Lower lobe of right lung (tissue), 2 donors: ENCODE measurements at places on chromosomes 4 and X.

DNA sequence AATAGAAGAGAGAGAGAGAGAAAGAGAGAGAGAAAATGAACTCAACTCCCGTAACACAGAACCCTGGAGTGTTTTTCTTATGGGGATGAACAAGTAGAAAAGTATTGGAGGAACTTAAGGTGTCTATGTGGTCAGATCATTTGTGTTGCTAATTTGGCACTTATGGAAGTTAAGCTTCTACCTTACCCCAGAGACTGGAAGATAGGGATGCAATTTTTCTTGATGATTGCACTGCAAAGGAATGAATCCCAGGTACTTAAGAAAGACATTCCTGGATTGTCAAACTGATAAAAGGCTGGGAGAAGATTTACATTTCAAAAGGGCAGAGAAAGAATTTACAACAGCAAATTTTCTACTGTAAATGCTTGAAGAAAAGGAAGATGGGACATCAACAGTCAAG lies 57.2 kb downstream of the MAP9 start:
- no peak for DNase-seq

DNA sequence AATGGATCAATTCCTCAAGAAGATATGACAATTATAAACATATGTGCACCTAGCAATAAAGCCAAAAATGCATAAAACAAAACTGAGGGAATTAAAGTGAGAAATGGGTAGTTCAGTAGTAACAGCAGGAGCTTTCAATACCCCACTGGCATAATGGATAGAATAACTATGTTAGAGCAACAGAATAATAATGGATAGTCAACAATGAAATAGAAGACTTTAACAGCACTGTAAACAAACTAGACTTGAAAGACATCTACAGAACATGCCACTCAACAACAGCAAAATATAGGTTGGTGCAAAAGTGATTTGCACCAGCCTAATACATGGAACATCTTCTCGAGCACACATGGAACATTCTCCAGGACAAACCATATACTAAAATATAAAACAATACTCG lies 20.0 kb upstream of the MBNL3 start:
- DNase-seq, result no peak

DNA sequence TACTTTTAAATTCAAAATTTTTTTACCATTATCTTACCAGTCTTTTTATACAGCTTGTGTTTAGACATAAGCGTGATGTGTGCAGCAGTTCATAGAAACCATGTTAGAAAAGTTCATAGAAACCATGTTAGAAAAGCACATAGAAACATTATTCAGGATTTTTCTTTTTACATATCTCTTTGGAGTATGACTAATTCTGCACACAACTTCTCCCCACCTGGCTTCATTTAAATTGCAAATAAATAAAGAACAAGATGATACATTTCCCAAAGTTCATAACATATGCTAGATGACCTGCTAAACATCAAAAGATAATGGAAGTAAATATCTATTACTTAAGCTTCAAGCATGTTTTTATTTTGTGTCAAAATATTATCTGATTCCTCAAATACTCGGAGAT lies 201.9 kb downstream of the BANK1 start:
- no peak for DNase-seq

DNA sequence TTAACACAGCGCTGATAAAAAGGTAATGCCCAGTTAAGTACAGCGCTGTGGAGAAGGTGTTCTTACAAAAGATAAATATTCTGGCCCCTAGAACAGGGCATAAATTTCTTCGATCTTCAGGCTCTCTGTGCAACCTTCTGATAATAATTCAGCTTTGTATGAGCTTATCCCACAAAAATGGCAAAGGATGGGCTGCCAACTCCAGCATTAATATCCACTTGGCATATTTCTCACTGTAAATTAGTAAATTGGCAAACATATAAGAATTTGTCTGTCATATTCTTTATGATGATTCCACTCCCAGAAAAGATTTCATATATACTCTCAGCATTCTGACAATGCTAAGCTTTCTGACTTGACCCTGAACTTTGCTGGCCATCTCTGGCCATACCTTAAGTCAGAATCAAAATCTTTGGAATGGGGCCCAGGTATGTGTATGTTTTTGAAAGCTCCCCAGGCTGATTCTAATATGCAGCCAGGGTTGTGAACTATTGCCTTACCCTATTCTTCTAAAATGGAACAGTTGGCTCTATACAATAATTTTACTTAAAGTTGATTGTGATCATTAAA lies 134.8 kb downstream of the FRYL start:
- no peak for DNase-seq

DNA sequence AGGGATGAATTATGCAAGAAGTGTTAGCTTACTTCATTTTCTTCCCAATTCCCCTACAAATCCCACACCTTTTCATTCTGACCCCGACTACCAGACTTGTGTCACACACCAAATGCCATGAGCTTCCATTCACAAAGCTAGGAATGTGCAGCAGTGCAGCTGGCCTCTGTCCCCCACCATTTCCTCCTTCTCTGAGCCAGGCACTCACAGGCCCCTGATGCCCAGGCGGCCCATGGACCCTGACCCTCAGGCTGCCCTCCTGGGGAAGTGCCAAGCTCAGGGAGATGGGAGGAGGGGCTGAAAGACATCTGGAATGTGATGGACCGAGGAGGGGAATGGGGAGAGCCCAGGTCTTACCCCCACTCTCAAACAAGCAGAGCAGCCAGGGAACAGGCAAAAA lies 67.0 kb upstream of the BCOR start:
- DNase-seq, result no peak

DNA sequence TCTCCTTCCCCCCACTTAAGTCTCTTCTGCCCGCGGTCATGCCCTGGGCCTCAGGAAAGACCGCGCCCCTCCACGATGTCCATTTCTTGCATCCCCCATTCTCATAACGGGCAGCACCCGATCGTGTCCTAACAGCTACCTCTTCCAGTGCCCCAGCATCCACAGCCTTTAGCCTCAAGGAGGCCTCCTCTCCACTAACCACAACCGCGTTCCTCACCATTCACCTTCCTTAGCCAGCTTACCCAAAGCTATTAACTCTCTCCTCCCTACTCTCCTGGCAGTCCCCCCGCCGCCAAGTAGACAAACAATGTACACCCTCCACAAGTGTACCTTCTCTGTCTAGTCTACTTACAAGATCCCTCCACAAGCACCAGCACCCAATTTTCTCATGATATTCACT lies 58.6 kb upstream of the PAGE5 start:
- no peak for DNase-seq

GRCh38 chr4:8144359-8144758 lies 14.3 kb downstream of the ABLIM2 start:
- DNase-seq, result no peak

GRCh38 chrX:109716431-109717028 lies 16.5 kb downstream of the ACSL4 start:
- no peak for DNase-seq

GRCh38 chr4:158571736-158572135 lies 50.1 kb downstream of the RXFP1 start:
- no peak for DNase-seq

GRCh38 chr4:108146819-108147218 lies 21.9 kb downstream of the LEF1 start:
- DNase-seq, result no peak

DNA sequence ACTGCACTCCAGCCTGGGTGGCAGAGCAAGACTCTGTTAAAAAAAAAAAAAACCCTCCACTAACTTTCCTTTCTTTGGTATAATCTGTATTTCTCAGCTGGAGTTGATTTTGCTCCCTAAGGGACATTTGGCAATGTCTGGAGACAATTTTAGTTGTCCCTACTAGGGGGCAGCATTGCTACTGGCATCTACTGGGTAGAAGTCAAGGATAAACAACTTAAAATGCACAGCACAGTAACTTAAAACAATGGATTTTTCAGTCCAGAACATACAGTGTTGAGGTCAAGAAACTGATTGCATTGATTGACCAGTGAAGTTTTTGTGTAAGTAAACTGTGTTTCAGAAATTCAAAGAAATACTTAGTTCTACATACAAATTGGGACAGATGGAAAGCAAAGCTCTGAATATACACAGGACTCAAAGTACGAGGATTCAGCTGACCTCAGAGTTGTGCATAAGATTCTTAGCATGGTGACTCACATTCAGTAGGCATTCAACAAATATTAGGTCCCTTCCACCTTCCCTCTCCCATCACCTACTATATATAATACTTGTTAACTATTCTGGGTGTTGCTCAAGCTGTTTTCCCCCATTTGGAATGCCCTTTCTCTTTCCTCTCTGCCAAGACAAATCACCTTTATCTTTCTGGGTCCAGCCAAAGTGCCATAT lies 8.8 kb downstream of the DDX53 start:
- no peak for DNase-seq

GRCh38 chrX:13046141-13046855 lies 1.9 kb upstream of the FAM9C start:
- DNase-seq, result no peak
